Cardiac ventricle fibroblast (primary cell): ENCODE measurements at places on chromosomes 5 and 9. TPM values are rescaled to one million over a fixed set of nuclear protein-coding genes. Genes with fewer than 3 reads are reported as not detected.

The SLC9A3 gene
- 3.0 and 3.1 TPM in 2 replicates for total RNA-seq

The BRINP1 gene
- total RNA-seq = 20.0 and 23.7 TPM in 2 replicates

The LHX6 gene
- 0.05 and 0.81 TPM in 2 replicates for total RNA-seq

The RNF44 gene
- total RNA-seq = 6.7 and 11.5 TPM in 2 replicates

The PSD2 gene
- total RNA-seq = not detected in 2 replicates
